ENCODE measurements at places on chromosomes 1 and 21. TPM values are rescaled to one million over a fixed set of nuclear protein-coding genes. Genes with fewer than 3 reads are reported as not detected.

Gene STIL
- 4.2 TPM for total RNA-seq

- H3K27ac ChIP-seq: no peak overlapping the region
- H3K4me3 ChIP-seq: no peak overlapping the region
- DNase-seq: no peak
- H3K36me3 ChIP-seq: no peaks in the 10 kb centered on the region
- no peaks in the 10 kb centered on the region for H3K27me3 ChIP-seq
Measured at GRCh38 chr1:68384872-68385411, 64.8 kb downstream of the RPE65 start.

DNA sequence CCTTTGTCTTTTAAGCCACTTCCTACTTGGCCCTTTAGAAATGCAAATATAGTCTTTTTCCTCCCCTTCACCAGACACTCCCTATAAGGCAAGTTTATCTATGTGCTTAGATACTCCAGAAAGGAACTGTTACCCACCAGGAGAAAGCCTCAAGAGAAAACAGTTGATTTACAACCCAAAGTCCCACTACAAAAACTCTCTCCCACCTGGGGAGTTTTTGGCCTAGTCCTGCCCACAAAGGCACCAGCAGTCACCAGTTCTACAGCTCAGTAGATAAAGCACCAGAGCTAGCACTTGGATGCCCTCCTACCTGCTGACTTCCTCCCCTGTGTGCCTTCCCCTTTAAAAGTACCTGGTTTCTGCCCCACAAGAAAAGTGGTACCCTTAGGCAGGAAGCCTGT lies 27.7 kb upstream of the HAO2 start:
- H3K4me3 ChIP-seq: no peak overlapping the region
- H3K27me3 ChIP-seq: no peaks in the 10 kb centered on the region
- no peak for DNase-seq
- H3K4me1 ChIP-seq: no peaks in the 10 kb centered on the region
- no peak overlapping the region for H3K27ac ChIP-seq
- no peaks in the 10 kb centered on the region for H3K36me3 ChIP-seq

Gene SPTA1
- total RNA-seq: 1.8 TPM

DNA sequence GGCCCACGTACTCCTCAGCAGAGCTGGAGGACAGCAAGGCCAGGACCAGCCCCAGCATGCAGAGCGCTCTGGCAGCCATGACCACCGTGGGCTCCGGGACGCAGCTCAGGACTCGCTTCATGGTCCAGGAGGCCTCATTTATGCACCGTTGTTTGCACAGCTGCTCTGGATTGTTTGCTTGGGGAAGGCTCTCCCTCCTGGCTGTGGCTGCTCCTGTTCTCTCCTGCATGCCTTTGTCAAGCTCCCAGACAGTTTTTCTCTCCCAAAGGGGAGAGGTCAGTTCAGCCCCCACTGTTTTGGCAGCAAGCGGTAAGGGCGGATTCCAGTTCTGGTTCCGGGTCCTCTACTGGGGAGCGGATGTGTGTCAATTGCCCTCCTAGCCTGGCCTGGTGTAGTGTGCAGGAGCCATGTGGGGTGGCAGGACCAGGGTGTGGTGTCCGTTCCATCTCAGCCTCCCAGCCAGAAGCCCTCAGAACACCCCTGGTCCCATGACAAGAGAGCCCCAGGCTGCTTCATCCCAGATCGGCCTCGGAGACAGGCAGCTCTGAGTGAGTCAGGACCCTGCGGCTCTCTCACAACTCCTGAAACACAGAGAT lies at the start of gene TFF3:
Gene TFF3 (minus strand): TSS at position 114 of the 596 bp plus-strand sequence. CDS start 35 bp downstream, at position 79.
- no peak within 1 kb of the TSS for H3K4me3 ChIP-seq
- H3K27me3 ChIP-seq: no peaks in the 10 kb centered on the region
- no peaks in the 10 kb centered on the region for H3K36me3 ChIP-seq
- H3K27ac ChIP-seq: no peak within 1 kb of the TSS

Gene F3
- total RNA-seq: 1.6 TPM

Gene SPATA46
- total RNA-seq: not detected

GRCh38 chr1:156434989-156435544 lies 65.5 kb downstream of the MEF2D start:
- DNase-seq: no peak
- H3K27me3 ChIP-seq: peaks cover 100% of the 10 kb centered on the region
- H3K36me3 ChIP-seq: no peaks in the 10 kb centered on the region

All from cardiac muscle cell (in vitro differentiated cells and primary cell).